H54 (cell line): ENCODE measurements at places on chromosomes 2 and 18.

DNA sequence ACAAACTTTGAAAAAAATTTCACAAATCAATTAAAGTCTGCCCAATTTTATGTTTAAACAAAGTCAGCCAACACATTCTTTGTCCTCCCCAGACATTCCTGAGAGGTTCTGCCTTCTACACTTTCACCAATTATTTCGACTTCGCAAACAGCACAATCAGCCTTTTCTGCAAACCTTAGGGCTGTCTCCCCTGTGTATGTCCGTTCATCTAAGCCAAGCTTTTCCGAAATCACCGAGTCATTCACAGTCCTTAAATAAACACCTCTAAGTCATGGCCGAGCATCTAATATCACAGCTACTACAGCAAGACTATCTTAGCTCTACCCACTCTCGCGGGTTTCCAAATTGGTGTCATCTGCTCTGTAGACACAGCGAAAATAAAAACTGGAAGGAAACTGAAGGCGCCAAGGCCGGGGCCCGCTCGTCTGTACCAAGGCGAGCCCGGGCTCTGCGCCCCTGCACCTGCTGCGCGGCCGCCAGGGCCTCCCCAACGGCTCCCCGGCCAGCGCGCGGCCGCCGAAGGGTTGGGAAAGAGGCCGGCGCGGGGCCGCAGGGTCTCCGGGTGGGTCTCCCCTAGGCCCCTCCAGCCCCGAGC, 730 bp downstream of the ODC1 start:
- no peak for DNase-seq

DNA sequence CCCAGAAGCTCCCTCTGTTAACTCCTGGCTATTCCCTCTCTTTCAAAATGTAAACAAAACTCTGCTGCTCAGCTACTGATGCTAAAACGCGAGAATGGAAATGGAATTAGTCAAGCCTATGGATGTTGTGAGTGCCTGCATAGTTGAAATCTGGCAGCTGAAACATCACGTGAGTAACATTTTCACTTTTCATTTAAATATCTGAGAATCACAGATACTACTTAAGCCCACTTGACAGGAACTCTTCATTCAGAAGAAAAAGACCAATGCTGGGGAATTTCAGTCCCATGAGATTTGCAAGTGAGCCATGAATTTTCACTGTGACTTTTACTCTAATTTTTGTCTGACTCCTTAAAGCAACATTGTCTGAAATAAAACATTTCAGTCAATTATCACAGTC, 215.3 kb upstream of the SESTD1 start:
- DNase-seq = no peak

DNA sequence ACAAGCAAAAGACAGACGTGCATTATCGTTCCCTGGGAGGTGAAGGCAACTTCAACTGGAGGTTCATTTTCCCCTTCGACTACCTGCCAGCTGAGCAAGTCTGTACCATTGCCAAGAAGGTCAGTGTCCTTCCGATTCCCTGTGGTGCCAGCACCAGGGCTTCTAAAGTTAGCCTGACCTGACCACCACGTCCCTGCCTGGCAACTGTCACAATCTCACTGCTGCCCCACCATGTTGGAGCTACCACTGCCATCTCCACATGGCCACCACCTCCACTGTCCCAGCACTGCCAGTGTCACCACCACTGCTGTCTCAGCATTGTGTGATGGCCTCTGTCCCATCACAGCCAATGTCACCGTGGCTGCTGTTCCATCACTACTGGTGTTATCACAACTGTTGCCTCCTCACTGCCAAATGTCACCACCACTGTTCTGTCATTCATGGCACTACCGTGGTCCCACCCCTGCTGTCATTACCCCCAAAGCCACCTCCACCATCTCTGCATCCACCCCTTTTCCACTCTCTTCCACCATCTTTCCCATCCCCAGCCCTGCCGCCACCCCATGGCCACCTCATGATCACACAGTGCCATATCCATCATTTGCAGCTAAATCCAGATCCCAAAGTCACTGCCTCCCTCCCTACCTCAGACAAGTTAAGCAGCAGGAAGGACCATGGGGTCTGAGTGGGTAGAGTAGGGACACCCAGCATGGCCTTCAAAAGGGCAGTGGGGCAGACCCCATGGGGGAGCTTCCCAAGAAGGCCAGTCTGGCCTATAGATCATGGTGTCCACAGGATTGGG, 216.5 kb downstream of the DYSF start:
- no peak for DNase-seq

- no peak for DNase-seq
Measured at GRCh38 chr2:238586931-238587775, 160.4 kb downstream of the ASB1 start.

DNA sequence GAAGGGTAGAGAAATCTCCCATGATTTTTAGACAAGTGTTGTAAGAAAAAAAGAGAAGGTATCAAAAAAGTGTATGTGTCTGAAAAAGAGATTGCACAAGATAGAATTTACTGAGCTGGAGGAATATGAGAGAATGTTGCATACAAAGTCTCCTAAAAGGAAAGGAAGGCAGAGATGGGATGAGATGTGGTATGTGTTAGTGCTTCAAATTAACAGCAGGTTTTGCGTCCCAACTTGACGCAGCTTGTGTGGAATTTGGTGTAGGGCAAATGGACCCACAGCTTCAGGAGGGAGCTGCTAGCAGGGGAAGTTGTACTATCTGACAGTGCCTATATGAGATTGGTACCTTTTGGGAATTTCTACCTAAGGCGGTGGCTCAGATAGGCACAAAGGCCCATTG, 9.0 kb upstream of the RASGRP3 start:
- DNase-seq = no peak
